ENCODE measurements at places on chromosomes 13 and 19. TPM values are rescaled to one million over a fixed set of nuclear protein-coding genes. Genes with fewer than 3 reads are reported as not detected.

GRCh38 chr13:112735791-112736190 lies 46.0 kb downstream of the ATP11A start:
- no peak for DNase-seq

GRCh38 chr19:29793116-29793727 lies 18.6 kb upstream of the CCNE1 start:
- no peak for DNase-seq

The AMER2 gene
- total RNA-seq, result not detected

- DNase-seq, result no peak
These were observed 291.3 kb downstream of the COG6 start for GRCh38 chr13:39946769-39947168.

DNA sequence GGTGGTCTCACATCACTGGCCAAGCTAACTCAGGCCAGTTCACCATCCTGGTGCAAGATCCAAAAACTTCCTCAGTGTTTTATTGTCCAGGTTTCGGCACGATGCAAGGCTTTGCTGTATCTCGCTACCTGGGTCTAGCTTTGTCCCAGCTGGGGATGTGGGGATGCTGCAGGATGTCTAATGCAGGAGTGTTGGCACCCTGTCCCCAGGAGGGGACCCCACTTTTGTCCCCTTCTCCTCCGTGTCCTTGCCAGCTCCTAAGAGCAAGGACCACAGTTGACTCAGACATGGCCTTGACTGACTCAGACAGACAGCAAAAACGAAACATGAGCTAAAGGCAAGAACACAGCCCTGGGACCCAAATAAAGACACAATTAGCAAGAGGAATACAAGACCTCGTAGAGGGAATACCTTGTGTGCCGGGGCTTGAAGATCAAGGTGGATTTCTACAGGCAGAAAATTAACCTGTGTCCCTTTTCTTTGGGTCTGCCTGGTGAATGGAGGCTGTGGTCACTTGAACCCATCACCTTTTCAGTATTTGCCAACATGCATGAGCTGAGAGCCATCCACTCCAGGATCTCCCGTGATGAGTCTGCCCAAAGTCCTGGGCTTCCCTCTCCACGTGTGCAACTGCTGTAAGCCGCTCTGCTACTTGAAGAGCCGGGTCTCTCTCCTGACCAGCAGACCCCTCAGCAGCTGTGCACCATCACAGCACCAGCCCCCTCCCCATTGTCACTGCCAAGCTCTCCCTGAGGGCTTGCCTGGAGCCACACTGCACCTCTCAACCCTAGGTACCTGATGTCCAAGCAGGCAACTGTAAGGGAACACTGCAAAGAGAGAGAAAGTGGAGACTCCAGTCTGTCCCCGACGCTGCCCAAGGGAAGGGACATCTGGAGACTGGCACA lies 149.5 kb upstream of the ZNF507 start:
- DNase-seq, result no peak

The CYSLTR2 gene
- total RNA-seq, result not detected

DNA sequence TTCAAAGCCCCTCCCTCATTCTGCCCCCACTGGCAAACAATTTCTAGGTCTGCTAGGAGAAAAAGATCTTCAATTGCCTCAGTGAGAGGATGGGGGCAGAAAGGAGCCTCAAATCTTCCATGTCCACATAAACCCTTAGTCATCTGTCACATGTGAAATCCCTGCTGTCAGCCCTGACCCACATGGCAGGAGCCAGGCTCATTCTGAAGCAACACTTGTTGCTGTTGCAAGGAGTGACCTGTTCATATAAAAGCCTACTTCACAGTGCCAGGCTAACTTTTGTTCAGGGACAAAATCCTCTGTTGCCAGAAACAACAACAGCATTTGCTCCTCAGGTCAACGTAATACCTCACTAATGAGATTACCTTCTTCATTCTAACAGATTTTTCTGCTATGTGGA lies 70.5 kb downstream of the IRS2 start:
- no peak for DNase-seq

DNA sequence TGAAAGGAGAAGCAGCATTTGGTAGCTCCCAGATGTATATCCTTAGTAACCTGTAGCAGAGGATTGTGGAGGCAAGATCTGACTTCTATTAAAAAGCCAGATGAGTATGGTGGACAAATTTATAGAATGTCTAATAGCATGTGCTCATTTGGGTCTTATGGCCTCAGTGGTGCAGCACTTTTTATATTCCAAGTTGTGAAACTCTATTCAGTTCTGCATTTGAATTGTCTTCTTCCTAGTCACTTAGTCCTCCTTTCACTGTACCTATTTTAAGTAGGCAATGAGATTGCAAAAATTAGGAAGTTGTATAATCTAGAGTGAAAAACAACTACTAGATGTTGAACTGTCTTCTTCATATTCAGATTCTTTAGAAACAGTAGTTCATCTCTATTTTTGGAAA lies 412.5 kb upstream of the PCDH9 start:
- no peak for DNase-seq

DNA sequence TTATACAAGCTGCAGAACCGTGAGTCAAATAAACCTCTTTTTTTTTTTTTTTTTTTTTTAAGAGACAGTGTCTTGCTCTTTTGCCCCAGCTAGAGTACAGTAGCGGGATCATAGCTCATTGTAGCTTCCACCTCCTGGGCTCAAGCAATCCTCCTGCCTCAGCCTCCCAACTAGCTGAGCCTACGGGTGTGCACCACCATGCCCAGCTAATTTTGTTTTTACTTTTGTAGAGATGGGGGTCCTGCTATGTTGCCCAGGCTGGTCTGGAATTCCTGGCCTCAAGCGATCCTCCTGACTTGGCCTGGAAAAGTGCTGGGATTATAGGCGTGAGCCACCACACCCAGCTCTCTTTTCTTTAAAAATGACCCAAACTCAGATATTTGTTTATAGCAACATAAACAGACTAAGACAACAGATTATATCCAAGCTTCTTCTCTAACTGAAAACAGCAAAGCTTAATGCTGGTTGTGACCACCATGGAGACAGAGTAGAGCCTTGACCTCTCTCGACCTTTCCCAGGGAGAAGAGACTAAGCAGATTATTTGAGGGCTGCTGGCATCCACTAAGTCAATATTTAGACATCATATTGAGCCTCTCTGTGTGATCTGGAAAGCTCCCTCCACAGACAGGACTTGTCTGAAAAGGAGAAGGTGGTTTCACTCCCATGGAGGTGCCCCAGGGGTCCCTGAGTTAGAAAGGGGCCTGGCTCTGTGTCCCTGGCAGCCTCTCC lies 150.0 kb downstream of the KCTD15 start:
- DNase-seq, result no peak

DNA sequence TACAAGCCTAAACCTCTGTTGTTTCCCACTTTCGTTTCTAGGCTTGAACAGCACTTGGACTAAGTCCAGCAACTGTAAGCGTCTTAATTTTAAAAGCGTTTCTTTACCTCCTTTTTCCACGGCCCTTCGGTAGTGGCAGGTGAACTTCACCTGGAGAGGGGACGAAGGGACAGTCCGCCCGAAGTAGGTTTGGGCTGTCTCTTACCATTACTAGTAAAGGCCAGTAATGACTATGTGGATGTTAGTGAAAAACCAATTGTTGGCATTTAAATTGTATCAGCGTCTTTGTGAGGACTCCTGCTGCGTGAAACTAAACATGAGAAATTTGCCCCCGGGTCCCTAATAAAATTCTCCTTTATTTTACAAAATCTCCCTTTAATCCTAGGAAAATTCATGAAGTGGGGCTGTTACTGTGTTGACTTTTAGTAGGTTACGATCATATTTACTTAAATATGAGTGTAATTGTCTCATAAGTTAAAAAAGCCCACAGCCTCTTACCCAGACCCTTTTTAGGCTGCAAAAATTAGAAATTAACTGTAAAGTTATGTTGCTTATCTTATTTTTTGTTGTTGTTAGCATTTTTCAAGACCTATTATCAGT lies 983 bp downstream of the ITM2B start:
- DNase-seq, result no peak

DNA sequence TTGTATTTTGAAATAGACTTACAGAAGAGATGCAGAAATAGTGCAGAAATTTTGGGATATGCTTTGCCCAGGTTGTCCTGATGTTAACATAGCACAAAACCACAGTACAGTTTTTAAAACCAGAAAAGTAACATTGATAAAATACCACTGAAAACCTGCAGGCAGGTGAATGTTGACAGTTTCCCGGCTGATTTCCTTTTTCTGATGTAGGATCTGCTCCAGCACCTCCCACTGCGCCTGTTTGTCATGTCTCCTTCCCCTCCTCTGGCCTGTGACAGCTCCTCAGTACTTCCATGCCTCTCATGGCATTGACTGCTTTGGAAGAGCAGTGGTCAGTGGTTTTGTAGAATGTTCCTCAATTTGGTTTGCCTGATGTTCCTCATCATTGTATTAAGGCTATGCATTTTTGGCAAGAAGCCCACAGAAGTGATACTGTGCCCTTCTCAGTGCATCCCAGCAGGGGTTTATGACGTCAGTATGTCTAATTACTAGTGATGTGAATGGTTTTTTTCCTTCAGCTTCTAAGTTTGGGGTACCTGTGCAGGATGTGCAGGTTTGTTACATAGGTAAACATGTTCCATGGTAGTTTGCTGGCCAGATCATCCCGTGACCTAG lies 31.0 kb downstream of the TDRD12 start:
- no peak for DNase-seq

- DNase-seq, result no peak
These were observed 100.6 kb upstream of the FRY start for GRCh38 chr13:31930901-31931522.

DNA sequence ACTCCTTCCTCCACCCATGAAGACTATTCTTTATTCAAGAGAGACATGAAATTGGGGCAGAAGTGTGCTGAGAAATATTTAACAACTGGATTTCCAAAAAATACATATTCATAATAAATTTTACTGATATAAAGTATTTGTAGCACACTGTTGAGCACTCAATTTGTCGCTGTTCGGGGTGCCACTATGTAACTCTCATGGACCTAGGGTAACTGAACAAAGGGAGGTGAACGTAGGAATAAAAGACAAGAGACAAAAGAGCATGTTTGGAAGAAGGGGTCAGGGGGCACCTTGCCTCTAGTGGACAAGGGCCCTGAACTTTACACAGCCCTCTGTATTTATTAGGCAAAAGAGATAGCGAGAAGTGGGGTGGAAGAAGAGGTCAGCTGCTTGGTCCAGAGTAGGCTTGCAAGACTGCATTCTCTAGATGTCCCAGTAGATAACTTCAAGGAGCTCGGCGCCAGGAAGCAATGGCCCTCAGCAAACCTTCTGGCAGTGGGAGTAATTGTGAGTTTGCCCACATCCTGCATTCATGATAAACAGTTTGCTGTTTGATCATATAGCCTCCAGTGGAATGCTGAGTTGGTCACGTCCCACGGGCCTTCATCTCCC lies 4.5 kb upstream of the ZNF175 start:
- no peak for DNase-seq

The IGFL1 gene
- total RNA-seq, result not detected

The SERP2 gene
- not detected for total RNA-seq

GRCh38 chr13:45362939-45363338 lies 22.0 kb upstream of the TPT1 start:
- no peak for DNase-seq

The ADGRE2 gene
- total RNA-seq, result not detected

The COL4A1 gene
- total RNA-seq, result 393 TPM

DNA sequence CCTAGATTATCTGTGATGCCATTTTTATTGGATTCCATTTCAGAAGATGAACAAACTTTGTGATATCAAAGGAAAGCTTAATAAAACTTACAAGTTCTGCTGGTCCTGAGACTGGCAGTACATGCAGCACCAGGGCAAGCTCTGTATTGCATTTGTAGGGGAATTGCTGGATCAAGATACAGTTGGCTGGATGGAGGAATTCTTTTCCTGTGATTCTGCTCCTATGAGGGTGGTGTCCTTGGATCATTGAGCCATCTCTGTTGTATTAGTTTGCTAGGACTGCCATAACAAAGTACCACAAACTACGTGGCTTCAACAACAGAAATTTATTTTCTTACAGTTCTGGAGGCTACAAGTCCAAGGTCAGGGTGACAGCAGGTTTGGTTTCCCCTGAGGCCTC lies 33.9 kb upstream of the CSNK1A1L start:
- DNase-seq, result no peak

DNA sequence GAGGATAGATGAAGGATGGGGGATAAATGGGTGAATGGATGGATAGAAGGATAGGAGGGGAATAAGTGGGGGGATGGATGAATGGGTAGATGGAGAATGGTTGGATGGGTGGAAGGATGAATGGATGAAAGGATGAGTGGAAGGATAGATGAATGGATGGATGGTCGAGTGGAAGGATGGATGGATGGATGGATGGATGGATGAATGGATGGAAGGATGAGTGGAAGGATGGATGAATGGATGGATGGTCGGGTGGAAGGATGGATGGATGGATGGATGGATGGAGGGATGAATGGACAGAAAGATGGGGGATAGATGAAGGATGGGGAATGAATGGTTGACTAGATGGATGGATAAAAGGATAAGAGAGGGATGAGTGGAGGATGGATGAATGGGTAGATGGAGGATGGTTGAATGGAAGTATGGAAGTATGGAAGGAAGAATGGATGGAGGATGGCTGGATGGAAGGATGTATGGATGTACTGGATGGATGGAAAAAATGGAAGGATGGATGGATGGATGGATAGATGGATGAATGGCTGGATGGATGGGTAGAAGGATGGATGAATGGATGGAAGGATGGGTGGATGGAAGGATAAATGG lies 42.0 kb downstream of the FBN3 start:
- no peak for DNase-seq

- DNase-seq, result no peak
These were observed at the start of gene B3GNT8 for GRCh38 chr19:41426952-41427646. Gene B3GNT8 (minus strand): TSS chr19:41427374. CDS start chr19:41426778, 596 bp downstream.

The CD22 gene
- 15.4 TPM for total RNA-seq

- DNase-seq, result no peak
These were observed 36.8 kb downstream of the ATP7B start for GRCh38 chr13:51974482-51974881.

DNA sequence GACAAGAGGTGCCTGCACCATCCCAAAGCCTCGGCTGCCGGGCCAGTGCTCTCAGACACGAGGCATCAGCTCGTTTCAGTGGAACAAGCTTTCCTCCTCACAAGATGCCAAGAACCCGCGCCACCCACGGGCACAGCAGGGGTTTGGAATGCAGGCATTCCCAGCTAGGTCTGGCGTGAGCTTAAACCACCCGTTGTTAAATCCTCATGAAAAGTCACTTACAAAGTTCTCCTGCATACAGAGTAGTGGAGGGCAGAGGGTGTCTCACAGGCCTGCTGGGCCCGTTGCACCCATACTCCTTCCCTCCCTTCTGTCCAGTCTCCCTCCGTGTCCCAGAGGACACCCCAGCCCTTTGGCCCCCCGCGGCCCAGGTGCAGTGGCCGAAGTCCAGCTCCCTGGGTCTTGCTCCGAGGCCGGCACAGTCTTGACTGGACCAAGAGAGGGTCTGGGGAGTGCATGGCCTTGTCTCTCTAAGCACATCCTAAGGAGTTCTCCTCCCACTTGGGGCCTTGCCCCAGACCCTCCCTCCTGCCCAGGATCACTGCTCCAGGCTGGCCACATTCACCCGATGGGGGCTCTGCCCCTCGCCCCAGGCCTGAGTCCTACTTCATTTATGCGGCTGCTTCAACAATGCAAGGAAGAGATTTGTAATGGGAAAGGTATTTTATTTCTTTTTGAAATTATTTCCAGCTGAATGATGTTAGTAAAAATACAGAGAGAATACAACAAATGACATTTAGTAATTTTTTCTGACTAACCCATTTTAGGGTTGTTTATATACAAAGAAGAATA lies 35.2 kb upstream of the GRTP1 start:
- no peak for DNase-seq

Data from Caki2 (cell line).